ENCODE measurements at places on chromosomes 3 and 15.

- no peak for DNase-seq
These were observed 428.8 kb upstream of the TPRG1 start for GRCh38 chr3:188742755-188743550.

DNA sequence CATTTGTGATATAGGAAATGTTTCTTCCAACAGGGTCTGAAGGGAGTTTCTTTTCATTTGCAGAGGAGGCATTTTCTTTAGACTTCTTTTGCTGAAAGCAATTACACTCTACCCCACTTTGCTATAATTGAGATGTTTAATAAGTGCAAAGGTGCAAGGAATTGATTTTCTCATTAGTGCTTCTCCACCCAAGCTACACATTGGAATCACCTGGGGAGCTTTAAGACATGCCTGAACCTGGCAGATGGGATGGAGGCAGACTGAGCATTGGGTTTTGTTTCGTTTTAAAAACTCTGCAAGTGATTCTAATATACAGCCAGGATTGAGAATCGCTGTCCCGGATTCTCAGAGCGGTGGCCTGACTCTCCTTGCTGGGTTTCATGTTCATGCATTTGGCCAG lies 52.1 kb downstream of the MYZAP start:
- no peak for DNase-seq

DNA sequence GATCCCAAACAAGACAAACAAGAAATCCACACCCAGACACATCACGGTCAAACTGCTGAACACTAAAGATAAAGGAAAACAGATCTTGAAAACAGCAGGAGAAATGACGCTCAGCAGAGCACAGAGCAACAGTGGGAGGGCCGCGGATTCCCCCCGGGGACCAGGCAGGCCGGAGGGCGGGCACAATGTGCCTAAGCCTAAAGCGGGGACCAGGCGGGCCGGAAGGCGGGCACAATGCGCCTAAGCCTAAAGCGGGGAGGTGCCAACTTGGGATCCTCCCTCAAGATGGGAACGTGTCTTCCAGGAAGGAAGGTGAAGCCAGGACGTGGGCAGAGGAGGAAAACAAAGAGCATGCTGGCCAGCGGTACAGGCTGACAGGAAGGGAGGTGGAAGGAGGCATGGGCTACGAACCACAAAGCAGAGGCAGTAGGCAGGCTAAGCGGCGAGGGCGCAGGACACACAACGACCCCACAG lies 31.1 kb downstream of the CYFIP1 start:
- DNase-seq, result peak; percentile 37

DNA sequence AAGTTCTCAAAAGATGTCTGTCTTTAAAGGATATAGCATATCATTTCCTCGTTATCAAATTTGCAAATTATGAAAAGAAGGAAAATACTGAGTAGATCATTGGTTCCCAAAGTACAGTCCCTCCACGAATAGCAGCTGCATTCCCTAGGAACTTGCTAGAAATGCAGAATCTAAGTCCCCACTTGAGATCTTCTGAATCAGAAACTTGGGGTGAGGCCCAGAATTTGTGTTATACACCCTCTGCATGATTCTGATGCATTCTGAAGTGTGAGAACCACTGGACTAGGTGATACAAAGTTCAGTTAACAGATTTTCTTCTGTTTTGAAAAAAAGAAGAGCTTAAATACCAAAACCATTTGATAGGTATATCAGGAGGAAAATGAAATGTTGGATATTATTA lies 77.1 kb downstream of the SLC25A26 start:
- no peak for DNase-seq

DNA sequence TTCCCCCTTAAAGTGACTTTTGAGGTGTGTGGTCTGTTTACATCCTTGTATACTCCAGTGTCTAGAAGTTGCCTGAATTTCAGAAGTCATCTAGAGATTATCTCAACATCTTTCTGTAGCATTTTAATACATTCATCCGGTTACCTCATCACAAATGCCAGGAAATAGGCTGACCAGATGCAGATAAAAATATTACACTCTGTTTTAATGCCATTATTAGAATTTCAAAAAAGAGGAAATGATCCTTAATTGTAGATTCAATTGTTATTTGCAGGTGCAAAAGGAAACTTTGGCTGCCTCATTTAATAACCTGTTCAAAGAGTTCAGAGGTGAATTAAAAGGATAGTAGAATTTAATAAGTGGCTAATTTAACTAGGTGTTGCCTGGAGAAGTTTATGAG lies 290.9 kb downstream of the C3orf38 start:
- DNase-seq, result no peak

DNA sequence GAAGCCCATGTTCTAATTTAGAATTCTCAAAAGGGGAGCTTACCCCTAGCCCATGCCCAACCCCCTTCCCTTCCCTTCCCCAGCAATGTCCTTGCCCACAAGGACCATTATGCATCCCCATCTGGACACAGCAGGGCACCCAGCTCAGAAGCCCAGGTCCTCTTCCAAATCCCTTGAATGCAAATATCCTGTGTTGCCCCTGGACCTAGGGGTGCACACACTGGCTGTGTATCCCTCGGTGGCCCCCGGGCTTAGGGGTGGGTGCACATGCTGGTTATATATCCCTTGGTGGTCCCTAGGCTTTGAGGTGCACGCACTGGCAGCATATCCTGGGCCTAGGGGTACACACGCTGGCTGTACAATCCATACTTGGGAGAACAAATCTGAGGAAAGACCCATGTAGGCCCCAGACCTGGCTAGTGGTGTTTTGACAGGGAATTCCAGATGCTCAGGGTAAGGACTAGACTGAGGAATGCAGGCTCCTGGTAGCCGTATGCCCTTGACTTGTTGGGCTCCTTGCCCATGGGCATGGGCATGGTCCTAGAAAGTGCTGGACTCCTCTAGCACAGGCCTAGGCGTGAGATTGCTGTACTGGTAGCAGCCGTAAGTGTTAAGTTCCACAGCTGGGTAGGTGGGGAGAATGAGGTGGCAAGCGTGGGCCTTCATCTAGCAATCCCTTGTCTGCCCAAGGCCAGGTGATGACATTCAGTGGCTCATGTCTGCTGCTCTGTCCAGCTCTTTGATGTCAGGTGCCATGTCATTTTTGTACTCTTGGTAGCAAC lies 222.4 kb downstream of the OPA1 start:
- DNase-seq, result no peak

GRCh38 chr3:175526609-175527280 lies 667.6 kb downstream of the NAALADL2 start:
- DNase-seq, result no peak

GRCh38 chr3:29057326-29057725 lies 223.5 kb upstream of the RBMS3 start:
- no peak for DNase-seq

GRCh38 chr3:74862476-74862875 lies 248.0 kb upstream of the CNTN3 start:
- no peak for DNase-seq

DNA sequence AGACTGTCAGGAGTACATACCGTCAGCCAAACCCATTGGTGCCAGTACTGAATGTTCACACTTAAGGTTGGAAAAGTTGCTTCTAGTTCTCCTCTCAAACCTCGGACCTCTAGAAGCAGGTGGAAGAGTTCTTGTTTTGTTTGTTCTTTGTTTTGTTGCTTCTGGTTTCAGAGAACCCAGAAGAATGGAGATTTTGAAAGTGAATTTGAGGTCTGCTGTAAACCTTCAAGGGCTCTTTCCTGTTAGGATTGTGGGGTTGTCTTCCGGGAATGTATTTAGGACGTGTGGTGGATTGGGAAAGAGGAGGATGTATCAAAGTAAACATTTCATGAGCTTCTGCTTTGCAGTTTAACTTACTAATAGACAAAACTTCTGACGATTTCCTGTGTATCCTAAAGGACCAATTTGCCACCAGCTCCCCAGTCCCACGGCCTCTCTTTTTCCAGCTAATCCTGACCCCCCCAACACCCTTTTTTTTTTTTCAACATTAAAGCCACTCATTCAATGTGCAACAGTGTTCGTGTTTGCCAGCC lies 50.3 kb downstream of the FILIP1L start:
- DNase-seq, result no peak

GRCh38 chr3:141876891-141877621 lies 613 bp downstream of the ATP1B3 start:
- no peak for DNase-seq

DNA sequence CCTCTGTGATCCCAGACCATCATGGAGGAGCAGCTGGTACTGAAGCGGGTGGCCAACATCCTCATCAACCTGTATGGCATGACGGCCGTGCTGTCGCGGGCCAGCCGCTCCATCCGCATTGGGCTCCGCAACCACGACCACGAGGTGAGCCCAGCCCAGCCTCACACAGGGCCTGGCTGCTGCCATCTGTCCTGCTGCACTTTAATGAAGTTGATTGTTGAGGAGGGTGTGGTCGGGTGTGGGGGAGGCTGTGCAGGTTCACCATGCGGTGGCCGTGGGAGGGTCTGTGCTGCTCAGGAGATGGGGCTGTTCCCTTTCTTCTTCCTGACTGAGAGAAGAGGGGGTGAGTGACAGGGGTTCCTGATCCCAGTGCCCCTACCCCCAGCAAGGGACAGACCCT lies 30.6 kb downstream of the ACAD9 start:
- DNase-seq, result no peak

DNA sequence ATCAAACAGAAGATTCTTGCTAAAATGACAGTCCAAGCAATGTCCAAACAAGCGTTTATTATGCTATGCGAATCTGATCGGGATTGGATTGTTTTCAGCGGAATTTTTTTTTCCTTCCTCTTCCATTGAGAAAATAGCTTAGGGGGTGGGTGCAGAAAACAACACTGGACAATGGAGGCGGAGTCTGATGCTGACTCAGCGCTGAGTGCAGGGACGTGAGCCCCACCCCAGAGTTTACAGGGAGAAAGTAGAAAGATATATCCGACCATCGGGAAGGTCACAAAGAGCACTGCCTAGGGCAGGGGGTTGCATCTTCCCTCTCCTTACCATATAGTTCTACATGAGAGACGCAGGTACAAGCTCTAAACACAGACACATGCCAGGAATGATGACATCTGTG lies 117.0 kb downstream of the FOXP1 start:
- no peak for DNase-seq

DNA sequence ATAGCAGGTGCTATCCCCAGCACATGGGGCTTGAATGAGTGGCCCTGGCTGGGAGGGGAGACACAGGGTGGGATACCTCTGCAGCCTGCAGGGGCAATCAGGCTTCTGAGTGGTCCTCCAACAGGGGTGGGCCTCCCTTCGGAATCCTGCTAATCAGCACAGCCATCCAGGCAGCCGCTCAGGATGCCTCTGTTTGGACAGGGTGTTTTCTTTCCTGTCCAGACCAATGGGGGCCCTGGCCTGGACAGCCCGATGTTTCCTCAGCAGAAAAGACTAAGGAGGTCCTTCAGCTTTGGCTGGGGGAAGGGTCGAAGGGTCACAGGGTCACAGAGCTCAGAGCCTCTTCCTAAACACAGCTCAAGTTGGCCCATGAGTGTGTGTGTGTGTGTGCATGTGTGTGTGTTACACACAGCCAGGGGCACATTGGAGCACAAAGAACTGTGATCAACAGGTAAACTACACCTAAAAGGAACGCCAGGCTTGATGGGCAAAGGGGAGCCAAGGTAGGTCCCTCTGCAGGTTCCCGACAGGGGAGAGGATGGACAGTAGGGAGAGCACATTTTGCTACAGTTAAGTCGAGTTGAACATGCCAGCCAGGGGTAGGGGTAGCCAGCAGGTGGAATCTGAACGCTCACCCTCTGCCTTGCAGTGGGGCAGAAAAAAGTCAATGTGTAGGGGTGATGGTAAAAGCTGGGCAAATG lies 1.1 kb upstream of the HAPLN3 start:
- no peak for DNase-seq

GRCh38 chr3:159186581-159186980 lies 384.7 kb downstream of the MFSD1 start:
- no peak for DNase-seq

- DNase-seq, result no peak
These were observed 27.2 kb downstream of the TMEM108 start for GRCh38 chr3:133065193-133065961.

DNA sequence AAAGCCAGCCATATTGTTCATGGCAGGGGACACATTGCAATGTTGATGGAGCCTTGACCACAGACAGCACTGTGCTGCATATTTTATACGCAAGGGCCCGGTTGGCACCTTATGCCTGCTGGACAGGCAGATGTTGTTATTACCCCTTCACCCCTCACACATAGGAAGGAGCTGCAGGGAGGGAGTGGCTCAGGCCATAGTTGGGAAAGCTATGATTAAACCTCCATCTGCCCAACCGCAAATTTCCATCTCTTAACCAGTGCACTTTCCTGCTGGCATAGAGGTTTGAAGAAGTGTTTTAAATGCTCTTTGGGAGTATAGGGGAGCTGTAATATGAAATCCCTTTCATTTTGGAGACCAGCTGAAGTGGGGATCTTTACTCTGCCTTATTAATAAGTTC lies 224.7 kb downstream of the CACNA2D3 start:
- DNase-seq, result peak; percentile 71
